ENCODE measurements at places on chromosomes 2 and 18. TPM values are rescaled to one million over a fixed set of nuclear protein-coding genes. Genes with fewer than 3 reads are reported as not detected.

PSMA8 gene
- total RNA-seq: not detected

KYNU gene
- 9.5 TPM for total RNA-seq

ERBB4 gene
- total RNA-seq: not detected

TSPYL6 gene
- not detected for total RNA-seq

CACNB4 gene
- total RNA-seq: 1.1 TPM

SYT4 gene
- not detected for total RNA-seq

Data from smooth muscle cell of bladder (primary cell).